ENCODE measurements at places on chromosomes 5 and 9.

GRCh38 chr5:51488803-51489642 is 105.8 kb downstream of the ISL1 start:
- no peak for DNase-seq

GRCh38 chr9:88052321-88052965 is 78.1 kb upstream of the CDK20 start:
- DNase-seq = no peak

- DNase-seq = peak; percentile 58
Observed at GRCh38 chr9:120477534-120478001, 102.4 kb downstream of the CDK5RAP2 start.

- DNase-seq = no peak
Observed at GRCh38 chr9:85514256-85514655, 227.5 kb downstream of the AGTPBP1 start.

DNA sequence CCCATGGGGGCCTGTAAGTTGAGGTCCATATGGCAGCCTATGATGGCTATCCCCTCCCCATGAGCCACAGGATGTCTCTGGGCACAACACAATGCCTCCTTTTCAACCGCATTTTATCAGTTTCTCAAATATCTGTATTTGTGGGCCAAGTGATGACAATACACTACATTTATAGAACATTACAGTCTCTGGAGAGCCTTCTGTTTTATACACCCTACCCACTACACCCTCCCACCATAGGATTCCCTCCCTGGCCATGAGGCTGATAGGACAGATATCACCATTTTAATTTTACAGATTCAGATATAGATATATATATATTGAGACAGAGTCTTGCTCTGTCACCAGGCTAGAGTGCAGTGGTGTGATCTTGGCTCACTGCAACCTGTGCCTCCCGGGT is 236.8 kb downstream of the ENC1 start:
- DNase-seq = no peak

All from activated CD4-positive, alpha-beta T cell treated with anti-CD3 and anti-CD28 coated beads for 36 hours (primary cell).